Spinal cord (tissue), 10 donors: ENCODE measurements at places on chromosomes 2 and 18. TPM values are rescaled to one million over a fixed set of nuclear protein-coding genes. Genes with fewer than 3 reads are reported as not detected.

The DPP10 gene
- 41.7 TPM for polyA plus RNA-seq

The SPTBN1 gene
- 351 TPM for polyA plus RNA-seq

The GLI2 gene
- 9.9 TPM for polyA plus RNA-seq

The UGT1A4 gene
- polyA plus RNA-seq, result not detected

The ZNF804A gene
- 15.0 TPM for polyA plus RNA-seq

The TEX44 gene
- not detected for polyA plus RNA-seq
